Hepatic stellate cell (primary cell): ENCODE measurements at places on chromosomes 4 and X.

- DNase-seq: no peak
These were observed 6.9 kb downstream of the ZDHHC9 start for GRCh38 chrX:129836827-129837226.

GRCh38 chr4:18111081-18111480, 89.5 kb upstream of the LCORL start:
- no peak for DNase-seq

DNA sequence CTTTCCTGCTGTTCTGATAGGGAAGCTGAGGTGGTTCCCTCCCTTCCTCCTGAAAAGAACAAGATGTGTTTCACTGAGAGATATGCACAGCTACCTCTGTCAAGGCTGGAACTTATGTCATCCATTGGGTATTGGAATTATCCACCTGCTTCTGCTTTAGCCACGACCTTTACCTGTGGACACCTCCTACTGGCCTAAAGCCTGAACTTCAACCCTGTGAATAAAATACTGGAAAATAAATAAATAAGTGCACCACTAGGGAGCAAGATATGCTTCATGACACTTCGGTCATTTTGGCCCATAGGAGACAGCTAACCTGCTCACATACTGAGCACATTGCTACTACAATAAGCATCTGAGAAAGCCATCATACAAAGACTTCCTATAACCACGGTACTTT, 419.9 kb upstream of the NWD2 start:
- no peak for DNase-seq

DNA sequence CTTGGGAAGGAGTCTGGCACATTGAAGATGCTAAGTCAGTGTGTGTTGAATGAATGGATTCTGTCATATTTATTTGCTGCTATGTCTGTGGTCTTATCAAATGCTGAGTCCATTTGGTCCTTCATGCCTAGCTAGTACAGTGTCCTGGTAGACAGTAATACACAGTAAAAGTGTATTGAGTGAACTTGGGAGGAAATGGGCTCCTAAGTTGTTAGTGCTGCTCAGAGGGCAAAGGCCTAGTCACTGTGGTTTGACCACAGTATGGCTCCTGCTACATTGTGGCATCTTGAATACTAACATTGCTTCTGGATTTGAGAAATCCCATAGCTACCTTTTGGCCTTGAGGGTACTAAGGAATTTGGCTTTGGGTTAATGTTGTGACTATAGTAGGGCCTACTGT, 33.9 kb downstream of the MTM1 start:
- no peak for DNase-seq

DNA sequence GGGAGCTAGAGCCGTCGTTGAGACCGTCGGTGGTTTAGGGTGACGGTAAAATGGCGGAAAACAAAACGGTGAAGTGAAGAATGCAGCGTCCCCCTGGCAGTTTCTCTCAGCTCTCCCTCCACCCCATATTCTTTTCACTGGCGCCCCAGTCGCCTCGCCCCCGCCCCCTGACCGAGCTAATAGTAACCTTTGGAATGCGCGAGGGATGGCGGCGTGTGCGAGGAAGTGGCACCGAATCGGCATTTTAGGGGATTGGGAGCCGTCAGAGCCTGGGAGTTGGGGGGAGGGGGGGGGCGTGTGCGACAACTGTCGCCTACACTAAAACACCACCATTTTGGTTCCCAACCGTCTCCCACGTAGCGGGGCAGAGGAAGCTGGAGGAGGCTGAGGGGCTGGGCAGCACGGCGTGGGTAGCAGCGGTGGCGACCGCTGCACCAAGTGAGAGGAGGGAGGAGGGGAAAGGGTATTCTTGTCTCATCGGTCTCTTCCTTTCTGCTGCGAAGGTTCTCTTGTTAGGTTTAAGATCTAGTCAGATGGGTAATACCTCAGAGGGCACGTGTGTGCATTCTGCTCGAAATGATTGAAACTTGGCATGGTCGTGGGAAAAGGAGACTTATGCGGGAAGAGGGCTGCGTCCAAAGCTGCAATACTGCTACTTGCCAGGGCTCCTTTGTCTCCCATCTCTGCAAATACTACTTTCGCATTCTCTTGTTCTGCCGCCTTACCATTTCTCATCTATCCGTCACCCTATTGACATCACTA, 840 bp downstream of the ZNF711 start:
- DNase-seq: no peak
